ENCODE measurements at places on chromosomes 11 and 22.
A peak's percentile ranks its signal among the peaks of the same experiment; 100 is the strongest.

GRCh38 chr22:50734986-50735738 is 2.8 kb upstream of the ACR start:
- no peak for DNase-seq

DNA sequence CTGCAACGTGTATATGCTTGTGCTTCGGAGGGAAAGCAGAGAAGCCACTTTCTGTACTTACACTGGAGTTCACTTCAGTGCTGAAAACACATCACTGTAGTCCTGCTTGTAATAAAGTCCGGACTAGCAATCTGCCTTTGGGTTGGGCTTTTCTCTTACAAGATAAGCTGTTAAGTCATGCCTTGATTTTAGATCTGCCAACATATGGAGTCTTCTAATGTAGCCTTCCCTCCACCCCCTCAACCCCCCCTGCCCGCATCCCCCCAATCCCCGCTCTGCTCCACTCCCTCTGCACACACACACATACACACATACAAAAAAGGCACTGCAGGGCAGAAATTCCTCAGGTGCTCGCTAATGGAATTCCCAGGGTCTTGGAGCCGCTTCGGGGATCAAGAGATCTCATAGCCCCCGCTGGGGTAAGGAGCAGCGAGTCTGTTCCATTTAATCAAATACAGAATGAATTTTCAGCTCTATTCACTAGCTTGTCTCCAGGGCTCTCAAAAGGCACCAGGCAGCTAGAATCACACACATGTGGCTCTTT is 3.4 kb downstream of the CDON start:
- no peak for DNase-seq

DNA sequence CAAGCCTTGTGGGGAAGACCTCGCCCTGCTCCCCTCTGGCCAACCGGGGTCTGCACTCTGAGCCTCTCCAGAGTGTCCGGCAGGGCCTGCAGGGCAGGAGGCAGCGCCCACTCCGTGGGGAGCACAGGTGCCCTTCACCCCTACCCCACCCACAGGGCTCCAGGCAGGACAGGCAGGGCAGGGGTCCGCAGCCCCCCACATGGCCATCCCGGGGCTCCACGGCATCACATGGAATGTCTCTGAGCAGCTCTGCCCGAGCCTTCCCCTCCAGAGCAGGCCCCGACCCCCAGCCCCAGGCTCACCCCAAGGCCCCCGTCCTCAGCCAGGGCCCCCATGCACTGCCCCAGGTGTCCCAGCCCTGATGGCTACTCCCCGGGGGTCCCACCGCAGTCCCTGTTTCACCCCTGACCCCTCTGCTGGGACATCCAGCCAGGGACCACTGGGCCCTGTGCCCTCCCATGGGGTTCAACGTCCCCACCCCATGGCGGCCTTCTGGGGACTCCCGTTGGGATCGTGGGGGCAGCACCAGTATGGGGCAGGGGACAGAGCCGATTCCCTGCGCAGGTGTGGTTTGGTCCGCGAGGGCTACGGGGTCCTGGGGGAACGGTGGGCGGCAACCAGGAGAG is 77.7 kb downstream of the BRD1 start:
- no peak for DNase-seq

GRCh38 chr11:416757-417621 is 2.2 kb upstream of the SIGIRR start:
- DNase-seq, result no peak

GRCh38 chr22:32864041-32864440 is 62.5 kb downstream of the TIMP3 start:
- no peak for DNase-seq

DNA sequence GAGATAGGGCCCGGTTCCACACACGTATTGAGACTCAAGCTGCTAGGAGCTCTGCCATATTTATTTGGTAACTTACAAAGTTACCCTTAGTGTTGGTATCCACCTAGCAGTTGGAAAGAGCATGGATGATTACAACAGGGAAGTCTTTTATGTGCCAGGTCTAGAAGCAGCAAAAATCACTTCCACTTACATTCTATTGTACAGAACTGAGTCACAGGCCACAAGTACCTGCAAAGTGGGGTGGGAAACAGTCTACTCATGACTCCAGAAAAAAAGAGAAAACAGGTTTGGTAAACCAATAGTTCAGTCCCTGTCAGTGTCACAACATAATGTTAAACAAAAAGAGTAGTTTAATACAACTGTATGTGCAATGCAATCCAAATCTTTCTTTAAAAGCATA is 279.6 kb upstream of the PITPNB start:
- no peak for DNase-seq

DNA sequence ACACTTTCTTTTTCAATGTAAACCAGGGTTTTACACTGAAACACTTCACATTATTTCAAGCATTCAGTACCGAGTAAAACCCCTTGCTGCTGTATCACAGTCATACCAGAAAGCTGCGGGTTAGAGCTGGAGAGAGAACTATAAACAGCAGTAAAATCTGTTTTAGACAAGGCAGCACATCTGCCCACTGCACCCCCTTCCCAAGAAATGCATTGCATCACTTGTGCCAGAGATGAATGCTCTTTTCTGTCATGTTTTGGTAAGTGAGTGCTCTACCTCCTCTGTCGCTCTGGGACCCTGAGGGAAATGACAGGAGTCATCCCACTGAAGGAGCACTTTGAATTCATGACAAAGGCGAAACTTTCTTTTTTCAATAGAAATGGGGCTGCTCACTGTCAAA is 107.2 kb downstream of the MAML2 start:
- DNase-seq, result no peak

GRCh38 chr11:37504060-37504611 is 906.1 kb upstream of the RAG2 start:
- peak; percentile 80 for DNase-seq

DNA sequence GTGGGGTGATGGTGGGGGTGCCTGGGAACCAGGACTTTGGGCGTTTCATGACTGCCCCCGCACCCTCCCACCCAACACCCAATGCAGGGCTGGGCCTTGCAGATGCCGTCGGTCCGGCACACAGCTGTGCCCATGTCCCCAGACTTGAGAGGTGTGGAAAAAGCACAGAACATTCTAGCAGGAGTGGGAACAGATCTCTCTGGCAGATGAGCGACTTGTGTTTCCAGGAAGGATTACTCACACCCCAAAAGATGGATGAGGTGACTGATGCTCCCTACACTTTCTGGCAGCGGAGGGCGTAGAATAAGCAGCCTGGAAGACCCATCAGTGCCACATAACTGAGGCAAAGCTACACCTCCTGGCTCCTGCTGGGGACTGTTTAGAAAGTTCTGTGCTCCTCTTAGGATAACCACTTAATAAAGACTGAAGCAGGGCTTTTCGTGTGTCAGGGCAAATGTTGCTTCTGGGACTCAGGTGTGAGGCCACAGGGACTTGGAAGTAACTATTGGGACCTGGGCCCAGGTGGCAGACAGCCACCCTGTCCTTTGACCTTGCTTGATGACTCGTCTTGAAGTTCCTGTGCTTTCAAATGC is 24.2 kb downstream of the FBLN1 start:
- DNase-seq, result no peak

DNA sequence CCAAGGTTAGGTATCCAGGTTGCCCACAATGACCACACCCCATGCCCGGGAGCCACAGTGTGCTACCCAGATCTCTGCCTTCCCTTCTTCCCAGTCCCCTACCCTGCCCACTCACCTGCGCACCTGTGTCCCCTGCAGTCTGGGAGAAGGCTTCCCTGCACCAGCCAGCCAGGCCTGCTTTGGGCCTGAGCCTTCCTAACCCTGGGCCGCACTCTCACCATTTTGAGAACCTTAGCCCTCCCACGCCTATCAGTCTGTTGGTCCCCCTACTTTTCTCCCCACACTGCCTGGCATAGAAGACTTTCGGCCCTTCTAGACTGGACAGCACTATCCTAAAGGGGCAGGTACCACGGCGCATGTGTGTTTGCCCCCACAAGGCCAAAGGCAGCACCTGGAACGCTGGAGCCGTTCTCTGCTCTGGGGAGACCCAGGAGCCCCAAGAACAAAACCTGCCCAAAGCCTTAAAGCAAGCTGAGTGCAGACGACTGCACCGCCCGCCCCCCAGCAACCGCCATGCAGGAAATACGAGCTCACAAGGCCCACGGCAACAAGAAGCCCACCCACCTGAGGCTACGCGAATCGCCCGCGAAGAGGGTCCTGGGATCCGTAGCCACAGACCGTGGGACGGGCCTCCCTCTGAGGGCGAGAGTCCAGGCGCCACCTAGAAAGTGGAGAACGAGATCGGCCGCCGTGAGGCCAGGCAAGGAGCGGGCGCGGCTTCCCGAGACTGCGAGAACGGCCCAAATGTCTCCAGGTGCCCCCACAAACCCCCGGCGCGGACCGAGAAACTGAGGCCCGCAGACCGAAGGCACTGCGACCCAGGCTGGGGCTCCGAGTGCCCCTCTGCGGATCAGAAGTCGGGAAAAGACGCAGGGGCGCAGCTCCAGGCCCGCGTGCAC is 546 bp downstream of the GNB1L start:
- DNase-seq, result no peak
